Hypothalamus (tissue), 51 donors: ENCODE measurements at places on chromosomes 3 and 15.

- DNase-seq, result no peak
Measured at GRCh38 chr3:20810555-20810954, 624.5 kb upstream of the SGO1 start.

- no peak for DNase-seq
Measured at GRCh38 chr3:185824051-185825005, 514 bp downstream of the IGF2BP2 start.

DNA sequence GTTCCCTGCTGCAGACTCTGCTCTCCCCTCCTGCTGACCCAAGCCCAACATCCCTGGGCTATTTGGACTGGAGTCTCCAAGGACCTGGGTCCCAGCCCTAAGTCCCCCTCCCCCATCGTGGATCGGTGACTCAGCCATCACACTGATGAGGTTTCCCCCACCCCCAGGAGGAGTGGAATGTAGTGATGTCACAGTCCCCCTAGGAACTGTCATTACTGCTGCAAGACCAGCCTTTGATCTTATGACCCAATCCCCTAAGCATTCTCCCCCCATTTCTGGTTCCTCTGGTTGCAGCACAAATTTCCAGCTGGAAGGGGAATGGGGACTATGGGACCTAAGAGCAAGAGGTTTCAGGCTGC is 63.4 kb upstream of the CSPG4 start:
- no peak for DNase-seq

DNA sequence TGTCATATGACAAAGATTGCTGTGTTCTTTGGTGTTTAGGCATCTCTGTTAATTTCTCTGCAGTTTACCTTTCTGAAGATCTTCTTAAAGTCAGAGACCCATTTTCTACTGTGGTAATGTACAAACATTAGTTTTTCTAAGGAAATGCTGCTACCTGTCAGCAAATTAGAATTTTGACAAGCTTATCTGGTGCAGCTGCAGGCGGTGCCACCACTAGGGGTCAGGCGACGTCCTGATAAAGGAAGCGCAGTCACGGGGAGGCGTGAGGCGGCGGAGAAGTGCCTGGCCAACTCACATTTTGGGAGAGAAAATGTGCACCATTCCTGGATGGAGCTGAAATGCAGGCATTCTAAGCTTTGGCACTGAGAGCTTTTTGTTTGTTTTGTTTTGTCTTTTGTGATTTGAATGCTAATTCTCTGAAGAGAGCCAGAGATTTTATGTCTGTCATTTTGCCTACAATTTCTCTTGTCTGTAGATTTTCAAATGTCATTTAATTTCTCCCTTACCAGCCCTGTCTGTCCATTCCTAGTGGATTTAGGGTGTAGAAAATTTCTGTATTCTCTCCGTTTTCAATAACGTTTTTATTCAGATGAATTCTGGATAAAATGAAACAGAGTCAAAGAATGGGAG is 24.9 kb upstream of the SIAH2 start:
- peak; percentile 82 for DNase-seq

DNA sequence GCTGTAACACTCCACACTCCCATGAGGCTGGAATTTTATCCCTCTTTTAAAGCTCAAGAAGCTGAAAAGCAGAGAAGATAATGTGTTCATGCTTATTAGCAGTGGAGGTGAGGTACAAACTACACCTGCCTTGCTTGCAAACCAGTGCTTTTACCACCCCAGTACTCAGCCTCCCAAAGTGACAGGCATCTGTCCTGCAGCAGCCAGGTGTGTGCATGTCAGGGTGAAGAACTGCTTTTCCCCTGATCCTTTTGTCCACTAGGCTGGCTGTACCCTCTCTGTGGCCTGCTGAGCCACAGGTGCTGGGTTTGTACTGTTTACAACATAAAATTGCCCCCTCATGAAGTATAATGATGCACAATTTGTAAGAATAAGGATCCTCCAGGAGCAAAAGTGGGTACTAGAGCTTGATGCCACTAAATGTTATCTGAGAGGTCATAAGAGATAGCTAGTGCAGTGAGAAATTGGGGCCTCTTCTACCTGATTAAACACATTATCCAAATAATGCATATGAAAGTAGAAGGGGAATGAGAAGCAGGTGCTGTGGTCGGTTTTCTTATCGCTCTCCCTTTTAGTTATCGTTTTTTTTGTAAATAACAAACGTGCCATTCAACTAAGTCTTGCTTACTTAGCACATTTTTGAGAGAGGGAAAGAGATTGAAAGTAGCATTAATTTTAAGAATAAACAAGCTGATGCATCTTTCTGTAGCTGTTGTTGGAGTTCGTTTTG is 39.2 kb upstream of the GADL1 start:
- DNase-seq, result no peak

GRCh38 chr3:13282986-13283876 is 136.9 kb downstream of the NUP210 start:
- DNase-seq, result no peak
